ENCODE measurements at places on chromosomes 1 and 21. TPM values are rescaled to one million over a fixed set of nuclear protein-coding genes. Genes with fewer than 3 reads are reported as not detected.

Gene NEGR1
- total RNA-seq: 5.6 TPM

Gene LMOD1
- 5.7 TPM for total RNA-seq

Gene CORT
- not detected for total RNA-seq

Gene FCRL2
- not detected for total RNA-seq

Gene CAPZB
- 148 TPM for total RNA-seq

Gene C1QC
- not detected for total RNA-seq

Gene CELSR2
- total RNA-seq: 0.44 TPM

Gene ROR1
- 15.4 TPM for total RNA-seq

Gene ZBTB21
- 5.8 TPM for total RNA-seq

Gene AMIGO1
- total RNA-seq: 1.4 TPM

Gene SPRR5
- not detected for total RNA-seq

Gene SPSB1
- total RNA-seq: 14.9 TPM

Gene ANKRD34A
- 0.39 TPM for total RNA-seq

Gene MMEL1
- total RNA-seq: not detected

Gene ECM1
- 38.7 TPM for total RNA-seq

Gene KIF1B
- 18.4 TPM for total RNA-seq

Gene RGS4
- 421 TPM for total RNA-seq

Gene USH2A
- not detected for total RNA-seq
